ENCODE measurements at places on chromosomes 7 and 10.

- no peak for DNase-seq
Observed at GRCh38 chr7:107185716-107186115, 16.9 kb downstream of the HBP1 start.

GRCh38 chr10:111076682-111077478 is at the start of gene ADRA2A:
Gene ADRA2A, plus strand, starts transcription at chr10:111077029. Its CDS starts 968 bp downstream, at chr10:111077997.
- DNase-seq = peak; percentile 68

GRCh38 chr10:1454428-1454827 is 282.9 kb downstream of the ADARB2 start:
- no peak for DNase-seq

DNA sequence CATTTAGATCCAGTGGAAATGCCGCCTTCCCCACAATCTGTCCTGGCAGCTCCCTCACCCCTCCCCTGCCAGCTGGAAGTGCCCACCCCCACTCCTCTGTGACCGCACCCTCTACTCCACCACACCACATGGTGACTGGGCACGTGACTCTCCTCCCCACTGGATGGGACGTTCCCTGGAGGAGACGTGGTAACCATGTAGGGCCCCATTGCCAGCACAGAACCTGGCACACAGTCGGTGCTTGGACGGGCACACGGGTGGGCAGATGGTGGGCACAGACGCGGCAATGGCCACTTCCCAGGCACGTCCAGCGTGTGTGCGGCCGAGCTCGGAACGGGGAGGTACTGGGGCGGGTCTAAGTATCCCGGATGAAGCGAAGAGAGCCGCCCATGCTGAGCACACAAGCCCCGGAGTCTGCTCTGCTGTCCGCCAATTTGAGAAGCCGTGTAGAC is 245.6 kb downstream of the MAD1L1 start:
- no peak for DNase-seq

GRCh38 chr7:82729172-82730030 is 285.8 kb upstream of the CACNA2D1 start:
- peak; percentile 53 for DNase-seq

DNA sequence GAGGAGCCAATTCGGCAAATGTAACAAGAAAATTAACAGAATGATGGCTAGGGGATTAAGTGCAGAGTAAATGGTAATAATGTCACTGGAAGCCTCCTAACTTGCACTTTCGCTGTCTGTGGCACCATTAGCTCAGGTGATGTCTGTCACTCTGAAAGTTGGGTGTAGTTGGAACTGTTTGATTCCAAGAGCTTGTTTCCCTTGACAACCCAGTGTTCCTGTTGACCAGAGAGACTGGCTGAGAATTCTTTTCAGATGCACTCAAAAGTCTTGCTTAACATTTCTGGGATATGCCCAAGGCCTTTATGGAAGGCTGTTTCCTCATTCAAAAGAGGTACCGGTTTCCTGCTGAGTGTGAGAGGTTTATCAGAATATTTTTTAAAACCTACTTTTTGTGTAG is 49.6 kb downstream of the PLPP4 start:
- DNase-seq = no peak

GRCh38 chr10:101214446-101215396 is 14.5 kb downstream of the LBX1 start:
- peak; percentile 70 for DNase-seq

- no peak for DNase-seq
Observed at GRCh38 chr10:21889477-21890275, 113.9 kb downstream of the DNAJC1 start.

DNA sequence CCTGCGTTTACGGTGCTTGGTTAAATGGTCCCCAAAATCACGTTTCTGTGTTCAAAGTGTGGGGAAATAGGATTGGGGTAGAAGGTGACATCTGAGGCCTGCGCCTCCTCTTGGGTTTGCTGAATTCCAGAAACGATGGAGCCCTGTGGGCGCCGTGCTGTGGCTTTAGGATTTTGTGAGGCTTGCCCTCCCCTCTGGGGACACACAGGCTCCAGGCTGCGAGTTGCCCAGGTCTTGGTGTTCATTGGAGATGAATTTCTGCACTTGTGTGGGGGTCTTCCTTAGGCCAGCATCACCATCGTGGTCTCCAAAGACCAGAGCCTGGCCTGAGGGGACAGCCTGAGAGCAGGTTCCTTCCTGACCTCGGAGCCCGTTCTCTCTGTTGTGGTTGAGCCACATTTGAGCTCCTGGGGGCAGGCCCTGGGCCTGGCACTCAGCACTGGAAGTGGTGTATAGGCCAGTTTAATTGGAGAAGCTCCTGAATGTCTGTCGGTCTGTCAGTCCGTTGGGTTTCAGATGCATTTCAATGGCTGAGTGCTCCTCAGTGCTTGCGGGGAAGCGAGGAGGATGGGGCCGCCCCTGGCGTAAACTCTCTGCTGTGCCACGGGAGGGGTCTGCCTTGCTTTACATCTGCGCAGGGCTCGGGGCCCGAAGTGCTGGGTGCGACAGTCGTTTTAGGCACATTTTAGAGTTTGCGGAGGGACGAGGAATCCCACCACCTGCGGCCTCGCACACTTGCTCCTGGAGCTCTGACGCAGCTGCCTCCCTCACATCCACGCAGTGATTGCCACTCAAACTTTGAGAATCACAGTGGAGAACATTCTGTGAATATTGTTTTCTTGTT is 71.7 kb downstream of the DNAJB6 start:
- no peak for DNase-seq

DNA sequence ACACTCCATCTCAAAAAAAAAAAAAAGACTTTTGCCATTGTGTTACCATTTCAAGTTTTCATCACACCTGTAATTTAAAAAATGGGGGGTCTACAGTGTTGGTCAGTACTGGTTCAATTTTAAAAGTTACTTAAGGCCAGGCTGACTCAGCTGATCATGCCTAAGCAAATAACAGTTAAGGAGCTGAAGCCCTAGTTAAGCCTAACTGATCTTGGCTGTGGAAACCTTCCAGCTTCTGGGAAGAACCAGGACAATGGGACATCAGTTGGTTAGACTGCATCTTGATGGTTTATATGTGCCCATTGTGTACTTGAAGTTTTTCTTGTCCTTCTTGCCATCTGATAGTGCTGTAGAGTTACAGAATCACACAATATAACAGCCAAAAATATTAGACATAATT is 26.7 kb downstream of the VCL start:
- DNase-seq = no peak

- DNase-seq = no peak
Observed at GRCh38 chr10:31383810-31384588, 65.0 kb downstream of the ZEB1 start.

DNA sequence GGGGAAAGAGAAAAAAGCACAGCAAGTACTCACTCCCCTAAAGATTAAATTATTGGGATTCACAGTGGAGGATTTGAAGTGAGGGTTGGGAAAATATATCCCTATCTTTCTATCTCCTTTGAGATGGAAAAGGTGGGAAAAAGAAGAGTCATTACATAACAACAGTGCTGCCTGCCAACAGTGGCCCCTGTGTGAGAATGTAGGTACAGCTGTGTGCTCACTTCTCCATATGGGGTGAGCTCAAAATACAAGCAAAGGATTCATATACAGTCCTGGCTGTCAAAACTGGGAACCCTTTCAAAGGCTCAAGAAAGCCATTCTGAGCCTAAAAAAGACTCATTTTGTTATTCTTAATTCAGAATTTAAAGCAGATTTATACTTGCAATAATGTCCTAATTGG is 458.5 kb downstream of the GPAM start:
- no peak for DNase-seq

DNA sequence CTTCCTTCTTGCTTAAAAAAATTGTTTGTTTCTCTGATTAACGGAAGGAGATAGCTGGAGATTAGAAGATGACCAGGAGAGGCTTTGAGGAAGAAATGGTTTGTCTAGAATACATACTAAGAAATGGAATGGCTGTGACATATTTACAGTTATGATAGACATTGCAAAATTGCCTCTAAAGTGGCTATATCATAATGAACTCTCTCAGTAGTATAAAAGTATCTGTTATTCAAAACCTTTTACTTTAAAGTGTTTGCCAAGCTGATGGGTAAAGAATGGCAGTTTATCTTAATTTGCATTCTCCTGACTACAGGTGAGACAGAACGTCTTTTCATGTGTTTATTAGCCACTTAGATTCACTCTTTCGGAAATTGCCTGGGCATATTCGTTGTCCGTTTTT is 28.7 kb downstream of the LRGUK start:
- DNase-seq = no peak

GRCh38 chr10:126186766-126187165 is 201.5 kb downstream of the ADAM12 start:
- no peak for DNase-seq

GRCh38 chr10:34796133-34796532 is 19.0 kb downstream of the PARD3 start:
- DNase-seq = no peak

GRCh38 chr7:41809940-41810576 is 107.2 kb upstream of the INHBA start:
- no peak for DNase-seq

GRCh38 chr10:49207936-49208487 is 19.8 kb upstream of the TMEM273 start:
- no peak for DNase-seq

DNA sequence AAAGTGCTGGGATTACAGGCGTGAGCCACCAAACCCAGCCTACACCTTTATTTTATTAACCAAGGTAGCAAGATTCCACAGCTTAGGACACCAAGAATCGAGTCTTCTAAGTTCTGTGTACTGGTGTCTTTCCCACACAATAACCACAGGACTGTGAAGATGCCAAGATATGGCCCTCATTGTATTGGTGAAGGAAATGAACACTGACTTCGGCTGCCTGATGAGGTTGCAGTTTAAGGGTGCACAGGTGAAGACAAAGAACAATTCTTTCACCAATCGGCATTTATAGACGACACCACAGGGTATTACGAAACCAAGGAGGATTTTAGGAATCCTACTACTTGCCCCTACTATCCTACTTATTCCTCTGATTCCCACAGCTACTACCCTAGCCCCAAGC is 47.5 kb upstream of the SVOPL start:
- DNase-seq = no peak

DNA sequence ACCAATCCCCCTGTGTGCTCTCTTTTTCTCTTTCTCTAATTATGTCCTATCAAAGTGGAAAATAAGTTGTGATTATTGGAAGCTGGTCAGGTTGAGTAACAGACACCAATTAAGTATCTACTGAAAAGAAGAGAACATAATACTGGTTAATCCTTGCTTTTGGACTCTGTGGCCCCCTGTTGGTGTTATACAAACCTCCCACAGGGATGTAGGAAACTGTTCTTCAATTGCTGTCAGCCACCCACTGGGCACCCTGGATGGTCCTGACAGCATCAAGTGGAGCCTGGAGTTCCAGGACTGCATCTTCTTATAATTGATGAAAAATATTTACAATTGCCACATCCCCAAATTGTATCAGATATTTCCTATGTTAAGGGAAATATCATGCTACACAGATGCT is 939.7 kb downstream of the KCNMA1 start:
- no peak for DNase-seq

DNA sequence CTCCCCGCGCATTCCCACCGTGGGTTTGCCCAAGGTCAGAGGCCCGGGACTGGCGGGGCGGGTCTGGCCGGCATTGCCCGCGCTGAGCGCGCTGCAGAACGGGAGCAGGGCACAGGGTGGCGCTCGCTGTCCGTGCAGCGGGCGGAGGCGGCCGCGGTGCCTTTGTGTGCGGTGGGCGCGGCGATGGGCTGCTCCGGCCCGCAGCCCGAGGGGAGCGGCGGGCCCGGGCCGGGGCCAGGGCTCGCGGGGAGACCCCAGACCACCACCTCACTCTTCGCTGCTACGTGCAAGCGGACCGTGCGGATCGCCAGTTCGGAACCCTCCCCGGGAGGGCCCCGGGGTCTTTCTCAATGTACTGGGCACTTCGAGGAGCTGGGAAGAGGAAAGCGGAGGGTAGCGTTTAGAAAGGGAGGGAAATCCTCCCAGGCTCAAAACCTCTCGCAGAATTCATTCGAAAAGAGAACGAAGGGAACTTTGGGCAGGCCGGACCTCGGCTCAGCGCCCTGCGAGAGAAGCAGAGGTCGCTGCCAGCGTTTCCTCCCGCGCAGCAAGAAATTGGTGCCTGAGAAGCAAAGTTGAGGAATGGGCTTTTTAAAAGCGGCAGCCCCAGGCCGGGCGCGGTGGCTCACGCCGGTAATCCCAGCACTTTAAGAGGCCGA is 8.5 kb downstream of the SP8 start:
- no peak for DNase-seq

GRCh38 chr10:49741108-49741995 is 20.8 kb downstream of the OGDHL start:
- no peak for DNase-seq

- DNase-seq = no peak
Observed at GRCh38 chr7:44307905-44308595, 17.3 kb downstream of the CAMK2B start.

DNA sequence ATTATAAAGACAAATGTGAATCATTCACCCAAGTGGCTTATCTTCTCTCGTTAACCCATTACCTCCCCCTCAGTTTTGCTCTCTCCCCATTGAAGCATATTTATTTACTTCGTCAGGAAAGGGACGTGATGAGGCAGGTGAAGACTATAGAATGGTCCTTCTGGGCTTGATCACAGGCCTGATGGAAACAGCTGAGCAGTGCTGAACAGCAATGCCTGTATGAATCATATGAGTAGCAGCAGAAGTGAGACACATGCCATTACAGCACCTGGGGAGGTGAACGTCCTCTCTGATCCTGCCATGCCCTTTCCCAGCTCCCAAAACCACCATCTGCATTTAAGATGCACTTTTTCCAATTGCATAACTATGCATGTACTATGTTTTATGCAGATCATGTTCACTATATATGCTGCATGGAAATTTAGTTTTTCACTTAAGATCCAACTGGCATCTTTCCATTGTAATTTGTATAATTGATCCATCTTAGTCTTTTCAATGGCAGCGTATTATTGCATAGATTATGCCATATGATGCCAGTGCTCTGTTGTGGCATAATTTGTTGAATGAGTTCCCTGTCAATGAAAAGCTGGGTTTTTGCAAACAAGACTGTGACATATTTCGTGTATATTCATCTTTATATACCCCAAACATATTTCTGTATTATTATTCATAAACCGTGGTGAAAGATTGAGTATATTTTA is 105.3 kb downstream of the CXCL12 start:
- no peak for DNase-seq

DNA sequence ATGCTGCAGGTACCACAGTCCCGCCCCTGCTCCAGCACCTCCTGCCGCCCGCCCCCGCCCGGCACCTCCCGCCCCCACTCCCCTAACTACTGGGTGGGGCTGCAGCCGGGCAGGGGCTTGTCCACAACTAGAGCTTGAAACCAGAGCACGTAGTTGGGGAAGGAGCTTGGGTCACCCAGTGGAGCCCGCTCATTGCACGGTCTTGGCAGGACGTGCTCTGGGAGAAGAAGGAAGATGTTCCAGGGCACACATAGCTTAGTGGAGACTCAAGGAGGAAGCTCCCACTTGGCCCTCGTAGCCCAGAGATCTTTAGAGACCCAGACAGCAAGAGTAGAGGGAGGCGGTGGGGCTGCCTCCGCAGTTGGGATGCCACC is 692 bp downstream of the IGFBP1 start:
- DNase-seq = no peak

DNA sequence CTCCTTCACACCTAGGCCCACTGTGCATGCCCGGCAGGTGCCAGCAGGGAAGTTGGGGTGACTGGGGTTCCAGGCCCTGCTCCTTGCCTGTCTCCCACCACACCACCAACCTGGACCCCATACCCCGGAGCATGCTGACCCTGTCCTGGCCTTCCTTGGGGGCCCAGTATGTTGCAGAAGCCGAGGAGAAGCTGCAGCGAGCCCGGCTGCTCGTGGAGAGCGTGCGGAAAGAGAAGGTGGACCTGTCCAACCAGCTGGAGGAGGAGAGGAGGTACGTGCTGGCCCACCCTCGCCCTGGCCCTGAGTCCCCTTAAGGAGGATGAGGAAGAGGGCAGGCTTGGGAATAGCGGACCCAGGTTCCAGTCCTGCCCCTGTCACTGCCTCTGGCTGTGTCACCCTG is 70.8 kb downstream of the CLIP2 start:
- DNase-seq = no peak

- DNase-seq = no peak
Observed at GRCh38 chr10:60818134-60818770, 40.0 kb downstream of the CDK1 start.

Data from left kidney (tissue), 8 donors.